Activated CD4-positive, alpha-beta T cell treated with anti-CD3 and anti-CD28 coated beads, Interleukin-10, Interleukin-2, amounts not matched to agents 100 ng/mL and 50 ng/mL, durations not matched to agents 16 hours and 8 hours (primary cell): ENCODE measurements at places on chromosomes 16 and 17.

DNA sequence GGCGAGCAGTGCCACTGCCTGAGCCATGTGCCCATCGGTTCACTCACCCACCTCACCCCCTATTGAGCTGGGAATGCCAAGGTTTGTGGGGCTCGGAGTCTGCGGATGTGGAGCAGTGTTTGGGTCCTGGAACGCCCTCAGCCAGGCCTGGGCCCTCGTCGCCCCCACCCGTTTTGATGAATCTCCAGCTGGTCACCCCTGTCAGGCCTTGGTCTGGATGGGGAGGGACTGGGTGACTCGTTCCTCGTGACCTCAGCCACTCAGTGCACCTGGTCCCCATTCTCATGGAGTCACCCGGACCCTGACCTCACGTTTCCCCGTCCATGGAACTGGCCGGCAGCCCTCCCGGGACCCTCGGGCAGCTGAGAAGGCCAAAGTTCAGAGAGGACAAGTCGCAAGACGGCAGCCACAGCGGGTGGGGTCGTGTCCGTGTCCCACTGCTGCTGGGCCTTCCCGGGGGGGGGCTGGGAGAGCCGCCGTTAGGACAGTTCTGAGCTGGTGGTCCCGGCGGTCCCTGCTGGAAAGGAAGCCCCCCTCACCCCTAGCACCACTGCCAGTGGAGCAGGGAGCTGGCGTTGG is 23.2 kb downstream of the GSE1 start:
- no peak for DNase-seq

DNA sequence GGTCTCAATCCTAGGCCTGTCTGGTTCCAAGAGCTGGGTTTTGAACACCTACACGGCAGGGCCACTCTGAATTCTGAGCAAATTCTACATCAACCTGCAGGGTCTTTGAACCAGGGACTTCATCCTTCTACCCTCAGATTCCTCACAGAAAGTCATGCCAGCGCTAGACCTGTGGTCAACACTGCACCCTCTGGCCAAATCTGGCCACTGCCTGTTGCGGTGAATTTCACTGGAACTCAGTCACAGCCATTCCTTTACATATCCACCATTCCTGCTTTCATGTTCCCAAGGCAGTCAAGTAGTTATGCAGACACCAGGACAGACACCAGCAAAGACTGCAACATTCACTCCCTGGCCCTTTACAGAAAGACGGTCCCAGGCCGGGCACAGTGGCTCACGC is 144.6 kb downstream of the C16orf95 start:
- DNase-seq, result no peak

GRCh38 chr17:13583996-13584700 is 17.6 kb downstream of the HS3ST3A1 start:
- DNase-seq, result no peak

GRCh38 chr16:82584553-82585152 is 42.1 kb upstream of the CDH13 start:
- DNase-seq, result no peak
